ENCODE measurements at places on chromosomes 2 and 18. TPM values are rescaled to one million over a fixed set of nuclear protein-coding genes. Genes with fewer than 3 reads are reported as not detected.

- H3K4me3 ChIP-seq = no peak overlapping the region
- H3K36me3 ChIP-seq = no peaks in the 10 kb centered on the region
- no peaks in the 10 kb centered on the region for H3K4me1 ChIP-seq
These were observed 476.7 kb upstream of the RAB6C start for GRCh38 chr2:129502781-129503180.

GRCh38 chr18:64238076-64238475 is 89.2 kb upstream of the LINC00305 start:
- H3K4me3 ChIP-seq = no peak overlapping the region
- H3K27ac ChIP-seq = no peak overlapping the region
- no peaks in the 10 kb centered on the region for H3K4me1 ChIP-seq
- H3K27me3 ChIP-seq = no peaks in the 10 kb centered on the region
- no peaks in the 10 kb centered on the region for H3K36me3 ChIP-seq
- DNase-seq = no peak

GRCh38 chr2:101534149-101534611 is 59.3 kb upstream of the RFX8 start:
- no peak for DNase-seq
- H3K4me1 ChIP-seq = peaks cover 9% of the 10 kb centered on the region
- H3K36me3 ChIP-seq = no peaks in the 10 kb centered on the region
- no peaks in the 10 kb centered on the region for H3K27me3 ChIP-seq
- H3K4me3 ChIP-seq = no peak overlapping the region
- peak overlapping the region; percentile 32 for H3K27ac ChIP-seq

DNA sequence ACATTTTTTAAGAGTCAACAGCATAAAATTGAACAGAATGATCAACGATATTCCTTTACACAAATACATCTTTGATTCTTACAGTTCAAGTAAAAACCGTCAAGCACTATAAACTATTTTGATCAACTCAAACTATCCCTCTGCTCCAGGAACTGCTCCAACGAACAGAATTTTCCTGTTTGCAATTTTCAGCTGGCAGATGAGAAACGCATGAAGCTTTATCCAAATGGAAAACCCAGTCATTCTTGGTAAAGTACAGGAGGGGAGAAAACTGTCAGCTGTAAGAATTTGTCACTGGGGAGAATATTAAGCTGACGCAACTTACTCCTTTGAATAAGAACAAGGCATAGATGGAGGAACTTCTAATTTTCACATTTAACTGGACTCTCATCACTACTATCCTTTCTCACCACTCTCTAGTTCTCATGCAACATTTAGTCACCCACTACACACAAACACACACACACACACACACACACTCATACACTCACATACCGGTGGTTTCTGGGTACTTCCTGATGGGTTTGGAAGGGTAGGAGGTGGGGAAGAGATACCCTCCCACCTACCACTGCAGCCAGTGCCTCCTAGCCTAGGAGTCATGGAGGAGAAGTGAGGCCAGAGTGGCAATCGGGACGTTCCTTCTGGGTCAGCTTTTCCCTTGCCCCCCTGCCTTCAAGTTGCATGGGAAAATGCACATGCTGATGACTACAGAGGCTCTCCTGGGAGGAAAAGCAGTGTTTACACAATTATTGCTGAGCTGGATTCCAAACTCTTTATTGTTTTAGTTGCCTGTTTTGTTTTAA is 54.0 kb upstream of the SPATS2L start:
- H3K4me3 ChIP-seq = no peak overlapping the region
- no peaks in the 10 kb centered on the region for H3K36me3 ChIP-seq

DNA sequence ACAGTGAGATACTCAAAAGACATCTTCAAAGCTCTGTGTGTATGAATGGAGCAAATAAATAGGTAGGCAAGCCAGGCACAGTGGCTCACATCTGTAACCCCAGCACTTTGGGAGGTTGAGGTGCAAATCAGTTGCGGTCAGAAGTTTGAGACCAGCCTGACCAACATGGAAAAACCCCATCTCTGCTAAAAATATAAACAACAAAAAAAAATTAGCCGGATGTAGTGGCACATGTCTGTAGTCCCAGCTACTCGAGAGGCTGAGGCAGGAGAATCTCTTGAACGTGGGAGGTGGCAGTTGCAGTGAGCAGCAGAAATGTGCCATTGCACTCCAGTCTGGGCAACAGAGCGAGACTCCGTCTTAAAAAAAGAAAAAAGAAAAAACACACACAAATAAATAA is 945.1 kb upstream of the PIK3C3 start:
- no peaks in the 10 kb centered on the region for H3K36me3 ChIP-seq
- H3K4me1 ChIP-seq = no peaks in the 10 kb centered on the region
- H3K27me3 ChIP-seq = no peaks in the 10 kb centered on the region
- no peak for DNase-seq
- no peak overlapping the region for H3K27ac ChIP-seq

DNA sequence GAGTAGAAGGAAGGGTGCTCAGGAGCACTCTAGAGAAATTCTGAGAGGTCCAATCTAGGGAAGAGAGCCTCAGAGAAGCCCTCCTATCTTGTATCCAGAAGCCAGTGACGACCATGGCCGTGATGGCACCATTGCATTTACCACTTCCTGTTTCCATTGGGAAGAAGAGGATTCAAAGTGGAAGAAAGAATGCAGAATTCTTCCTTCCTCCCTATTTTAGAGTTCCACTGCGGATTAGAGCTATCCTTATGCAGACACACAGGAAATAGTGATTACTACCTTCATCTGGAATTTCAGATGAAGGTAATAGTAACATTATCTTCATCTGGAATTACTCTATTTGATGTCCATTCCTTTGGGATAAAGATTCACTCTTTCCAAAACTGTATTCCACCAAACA is 45.6 kb upstream of the PCBP1 start:
- no peak overlapping the region for H3K27ac ChIP-seq
- H3K4me3 ChIP-seq = no peak overlapping the region
- no peak for DNase-seq
- H3K27me3 ChIP-seq = no peaks in the 10 kb centered on the region
- peaks cover 3% of the 10 kb centered on the region for H3K36me3 ChIP-seq

- no peak overlapping the region for H3K4me3 ChIP-seq
- no peak overlapping the region for H3K27ac ChIP-seq
- no peaks in the 10 kb centered on the region for H3K27me3 ChIP-seq
- no peaks in the 10 kb centered on the region for H3K36me3 ChIP-seq
- H3K4me1 ChIP-seq = no peaks in the 10 kb centered on the region
These were observed 549.6 kb downstream of the FBXO15 start for GRCh38 chr18:73597832-73598615.

GRCh38 chr2:71608034-71608433 is 154.7 kb downstream of the DYSF start:
- H3K36me3 ChIP-seq = no peaks in the 10 kb centered on the region
- DNase-seq = peak; percentile 7
- H3K27ac ChIP-seq = no peak overlapping the region
- H3K27me3 ChIP-seq = no peaks in the 10 kb centered on the region
- H3K4me3 ChIP-seq = no peak overlapping the region
- peaks cover 23% of the 10 kb centered on the region for H3K4me1 ChIP-seq

DNA sequence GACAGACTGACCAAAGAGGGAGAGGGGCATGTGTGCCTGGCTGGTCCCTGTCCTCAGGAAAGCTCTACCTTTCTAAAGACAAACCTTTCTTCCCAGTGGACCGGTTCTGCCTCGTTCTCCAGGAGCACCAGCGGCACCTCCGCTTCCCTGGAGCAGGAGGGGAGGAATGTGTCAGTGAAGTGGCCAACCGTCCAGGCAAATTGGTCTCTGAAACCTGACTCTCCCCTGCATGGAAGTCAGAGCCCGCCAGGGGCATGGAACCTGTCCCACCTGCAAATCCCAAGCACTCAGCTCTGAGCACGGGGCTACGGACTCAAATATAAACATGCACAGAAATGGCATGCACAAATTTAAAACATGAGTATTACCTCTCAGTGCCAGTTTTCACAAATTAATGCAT is 62.9 kb downstream of the COL6A3 start:
- DNase-seq = no peak
- H3K27me3 ChIP-seq = peaks cover 3% of the 10 kb centered on the region
- no peak overlapping the region for H3K4me3 ChIP-seq
- H3K36me3 ChIP-seq = peaks cover 2% of the 10 kb centered on the region

DNA sequence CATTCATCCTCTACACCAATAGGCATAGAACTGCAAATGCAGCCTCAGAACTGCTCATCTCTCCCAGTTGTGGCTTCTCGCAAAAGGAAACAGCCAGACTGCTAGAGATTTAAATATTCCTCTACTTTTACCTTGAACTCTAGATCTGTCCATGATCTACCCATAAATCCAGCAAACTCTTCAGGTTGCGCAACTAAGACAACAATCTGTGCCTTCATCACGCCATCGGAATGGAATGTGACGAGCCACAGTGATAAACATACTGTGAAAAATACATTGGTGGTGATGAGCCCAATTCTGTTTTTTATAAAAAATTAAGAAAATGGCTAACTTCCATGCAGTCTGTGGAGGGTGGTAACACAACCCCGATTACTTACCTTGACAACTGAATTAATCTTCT is 626.7 kb downstream of the LRRTM4 start:
- H3K27me3 ChIP-seq = no peaks in the 10 kb centered on the region
- H3K27ac ChIP-seq = no peak overlapping the region
- H3K4me3 ChIP-seq = no peak overlapping the region

GRCh38 chr2:171160956-171161740 is 455 bp upstream of the TLK1 start:
- H3K27me3 ChIP-seq = no peaks in the 10 kb centered on the region
- peak; percentile 75 for DNase-seq
- H3K4me3 ChIP-seq = peak overlapping the region; percentile 93

- peaks cover 14% of the 10 kb centered on the region for H3K27me3 ChIP-seq
- no peak overlapping the region for H3K4me3 ChIP-seq
- H3K27ac ChIP-seq = no peak overlapping the region
These were observed 26.2 kb upstream of the GALNT3 start for GRCh38 chr2:165820296-165820695.

The DSG1 gene
- not detected for total RNA-seq

The IL1RL2 gene
- total RNA-seq = 1.3 TPM

The CHRND gene
- not detected for total RNA-seq

The DOCK10 gene
- 39.8 TPM for total RNA-seq
